ENCODE measurements at places on chromosomes 16 and 17.

DNA sequence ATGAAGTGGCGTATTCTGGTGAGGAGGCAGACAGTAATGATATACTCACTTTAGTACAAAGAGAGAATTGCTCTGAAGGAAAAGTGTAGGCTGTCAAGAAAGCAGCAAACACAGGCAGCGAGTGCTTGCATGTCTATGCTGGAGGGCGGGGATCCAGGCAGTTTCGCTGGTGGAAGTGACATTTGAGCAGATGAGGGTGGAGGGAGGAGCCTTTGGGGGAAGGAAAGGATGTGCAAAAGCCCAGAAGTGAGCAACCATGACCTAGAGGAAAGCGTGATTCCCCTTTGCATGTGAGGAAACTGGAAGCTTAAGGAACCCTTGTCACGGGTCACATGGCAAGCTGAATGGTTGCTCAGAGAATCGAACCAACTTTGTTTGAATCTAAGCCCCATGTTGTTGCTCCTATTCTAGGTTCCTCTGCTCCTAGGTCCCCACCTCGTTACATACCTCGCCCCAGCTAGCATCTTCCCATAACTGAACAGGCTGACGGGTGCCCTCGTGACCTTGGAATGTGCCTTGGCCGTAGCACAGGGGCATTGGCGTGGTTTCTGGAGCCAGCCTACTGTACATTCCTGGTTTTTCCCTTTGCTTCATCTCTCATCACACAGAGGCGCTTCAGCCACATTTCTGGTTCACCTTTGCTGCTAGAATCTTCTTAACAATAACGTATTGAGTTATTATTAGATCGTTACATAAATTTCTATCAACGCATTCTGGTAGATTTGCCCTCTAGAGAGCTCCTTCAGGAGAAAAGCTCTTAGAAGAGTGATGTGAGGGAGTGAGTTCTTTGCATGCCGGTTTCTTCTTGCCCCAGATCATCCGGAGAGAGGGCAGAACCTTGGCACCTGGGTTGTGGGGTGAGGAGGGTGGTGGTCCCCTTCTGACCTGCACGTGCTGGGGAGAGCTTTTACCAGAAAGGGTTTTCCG, 191.8 kb downstream of the SNX29 start:
- no peak for DNase-seq

DNA sequence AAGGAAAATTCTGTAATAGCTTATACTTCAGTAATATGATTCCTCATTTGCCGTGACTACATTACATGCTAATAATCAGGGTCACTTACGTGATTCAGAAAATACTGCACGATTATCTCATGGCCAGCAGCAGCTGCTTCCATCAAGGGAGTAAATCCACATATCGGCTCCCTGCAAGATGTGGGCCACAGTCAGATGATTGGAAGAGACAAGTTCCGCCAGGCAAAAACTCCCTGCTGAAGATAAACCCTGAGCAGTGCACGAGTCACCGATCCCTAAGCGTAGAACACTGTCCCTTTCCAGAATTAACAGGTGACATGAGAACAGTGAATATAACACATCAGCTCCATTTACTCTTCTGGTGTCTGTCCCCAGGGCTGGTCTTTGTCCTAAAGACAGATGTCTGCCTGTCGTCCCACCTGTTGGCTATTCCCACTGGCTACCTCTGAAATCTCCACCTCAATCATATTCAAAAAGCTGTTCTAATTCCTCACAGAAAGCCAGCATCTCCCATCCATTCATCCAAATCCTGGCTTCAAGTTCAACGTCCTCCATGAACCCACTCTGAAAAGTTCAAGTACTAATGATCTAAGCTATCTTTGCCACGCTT, 9.3 kb downstream of the ANKS3 start:
- DNase-seq: no peak

- no peak for DNase-seq
Observed at GRCh38 chr16:79395591-79395990, 204.9 kb downstream of the MAF start.

- no peak for DNase-seq
Observed at GRCh38 chr17:32882734-32883133, 5.8 kb upstream of the MYO1D start.

DNA sequence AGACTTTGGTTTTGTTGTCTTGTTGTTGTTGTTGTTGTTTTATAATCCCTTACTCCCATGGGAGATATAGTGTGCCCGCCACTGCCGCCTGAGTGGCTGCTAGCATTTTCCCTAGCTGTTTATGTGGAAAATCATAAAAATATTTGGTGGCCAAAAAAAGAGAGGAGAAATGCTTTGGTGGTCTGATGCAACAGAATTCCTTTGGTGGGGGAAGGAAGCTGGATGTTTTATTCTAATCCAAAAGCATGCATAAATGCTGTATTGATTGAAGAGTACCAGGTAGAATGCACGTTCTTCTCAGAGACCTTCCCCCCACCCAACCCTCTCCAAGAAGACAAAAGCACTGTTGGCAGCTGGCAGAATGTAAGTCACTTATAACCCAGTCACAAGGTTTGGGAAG, 93.2 kb downstream of the C17orf67 start:
- no peak for DNase-seq

DNA sequence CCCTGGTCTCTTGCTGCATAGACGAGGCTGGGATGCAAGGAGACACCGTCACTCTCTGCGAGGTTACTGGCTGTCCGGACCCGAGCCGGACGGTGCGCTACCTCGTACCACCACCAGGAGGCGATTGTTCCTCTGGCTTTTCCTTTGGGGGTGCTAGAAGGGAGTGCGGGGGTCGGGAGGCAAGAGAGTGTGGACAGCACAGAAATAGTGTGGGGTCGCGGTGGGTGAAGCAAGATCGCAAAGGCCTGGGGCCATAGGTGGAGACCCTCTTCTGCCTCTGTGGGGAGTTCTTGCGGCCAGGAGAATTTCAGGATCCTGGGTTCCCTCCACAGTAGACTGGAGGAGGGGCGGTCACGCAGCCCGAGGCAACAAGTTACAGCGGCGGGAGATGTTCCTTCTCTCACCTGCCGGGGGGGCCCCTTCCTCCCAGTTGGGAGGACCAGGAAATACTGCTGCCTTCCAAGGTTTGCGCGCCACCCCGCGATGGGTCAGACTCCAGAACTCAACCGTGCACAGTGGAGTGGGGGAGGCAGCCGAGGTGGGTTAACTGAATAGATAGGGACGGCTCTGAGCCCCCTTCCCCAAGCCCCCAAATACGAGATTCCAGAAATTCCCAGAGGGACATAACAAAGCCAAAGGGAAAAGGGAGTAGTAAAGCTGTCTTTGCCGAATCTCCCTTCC, 6.9 kb downstream of the PHOSPHO1 start:
- DNase-seq: peak; percentile 39

DNA sequence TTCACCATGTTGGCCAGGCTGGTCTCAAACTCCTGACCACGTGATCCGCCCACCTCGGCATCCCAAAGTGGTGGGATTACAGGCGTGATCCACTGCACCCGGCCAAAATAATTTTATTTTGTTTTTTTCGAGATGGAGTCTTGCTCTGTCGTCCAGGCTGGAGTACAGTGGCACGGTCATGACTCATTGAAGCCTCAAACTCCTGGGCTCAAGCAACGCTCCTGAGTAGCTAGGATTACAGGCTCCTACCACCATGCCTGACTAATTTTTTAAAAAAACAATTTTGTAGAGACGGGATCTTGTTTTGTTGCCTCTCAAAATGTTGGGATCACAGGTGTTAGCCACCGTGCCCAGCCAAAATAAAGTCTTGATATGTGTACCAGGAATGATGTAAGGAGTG, 2.4 kb upstream of the TTLL6 start:
- no peak for DNase-seq

GRCh38 chr17:73210002-73210678, 17.3 kb downstream of the COG1 start:
- no peak for DNase-seq

- DNase-seq: no peak
Observed at GRCh38 chr17:14474591-14474990, 173.7 kb downstream of the HS3ST3B1 start.

DNA sequence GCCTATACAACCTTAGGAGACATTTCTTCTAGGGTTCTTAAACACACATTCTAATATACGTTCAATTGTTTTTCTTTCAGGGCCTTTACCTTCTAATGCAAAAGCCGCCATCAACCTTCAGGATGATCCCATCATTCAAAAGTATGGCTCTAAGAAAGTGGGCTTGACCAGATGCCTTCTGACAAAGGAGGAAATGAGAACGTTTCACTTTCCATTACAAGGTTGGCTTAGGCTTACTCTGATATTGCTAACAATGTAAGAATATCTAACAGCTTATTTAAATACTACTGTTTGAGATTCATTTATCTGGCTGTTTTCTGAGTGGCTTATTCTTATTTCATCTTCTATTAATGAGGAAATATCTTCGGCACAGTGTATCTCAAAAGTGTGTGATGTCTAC, 15.4 kb downstream of the REXO5 start:
- no peak for DNase-seq

DNA sequence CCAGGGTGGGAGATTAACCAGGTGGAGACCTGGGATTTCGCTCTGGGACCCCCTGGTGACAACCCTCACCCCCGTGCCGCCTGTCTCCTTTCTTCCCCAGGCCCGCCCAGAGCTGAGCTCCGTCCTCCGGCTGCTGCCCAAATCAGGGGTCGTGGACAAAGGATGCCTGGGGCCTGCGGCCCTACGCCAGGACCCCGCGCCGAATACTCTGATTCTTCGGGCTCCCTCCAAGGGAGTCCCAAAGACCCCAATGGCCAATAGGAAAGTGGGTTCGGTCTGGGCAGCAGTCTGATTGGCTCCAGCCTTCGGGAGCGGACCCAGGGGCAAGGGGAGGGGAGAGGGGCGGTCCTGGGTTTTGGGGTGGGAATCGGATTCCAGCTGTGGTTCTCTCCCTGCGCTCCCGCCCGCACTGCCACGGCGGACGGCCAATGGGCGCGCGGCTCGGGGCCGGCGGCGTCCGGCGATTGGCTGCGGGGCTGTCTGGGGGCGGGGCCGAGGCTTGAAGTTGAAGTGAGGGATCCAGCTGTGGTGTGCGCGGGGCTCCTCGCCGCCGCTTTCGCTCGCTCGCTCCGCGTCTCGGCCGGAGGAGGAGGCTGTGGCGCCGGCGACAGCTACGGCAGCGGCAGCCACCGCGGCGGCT, at the start of gene CACNA1G:
TSS of gene CACNA1G (plus strand) at position 531 of the 640 bp plus-strand sequence. CDS start 745 bp downstream, outside the sequence.
- peak; percentile 99 for DNase-seq

- DNase-seq: no peak
Observed at GRCh38 chr17:33200587-33200986, 92.5 kb downstream of the ASIC2 start.

DNA sequence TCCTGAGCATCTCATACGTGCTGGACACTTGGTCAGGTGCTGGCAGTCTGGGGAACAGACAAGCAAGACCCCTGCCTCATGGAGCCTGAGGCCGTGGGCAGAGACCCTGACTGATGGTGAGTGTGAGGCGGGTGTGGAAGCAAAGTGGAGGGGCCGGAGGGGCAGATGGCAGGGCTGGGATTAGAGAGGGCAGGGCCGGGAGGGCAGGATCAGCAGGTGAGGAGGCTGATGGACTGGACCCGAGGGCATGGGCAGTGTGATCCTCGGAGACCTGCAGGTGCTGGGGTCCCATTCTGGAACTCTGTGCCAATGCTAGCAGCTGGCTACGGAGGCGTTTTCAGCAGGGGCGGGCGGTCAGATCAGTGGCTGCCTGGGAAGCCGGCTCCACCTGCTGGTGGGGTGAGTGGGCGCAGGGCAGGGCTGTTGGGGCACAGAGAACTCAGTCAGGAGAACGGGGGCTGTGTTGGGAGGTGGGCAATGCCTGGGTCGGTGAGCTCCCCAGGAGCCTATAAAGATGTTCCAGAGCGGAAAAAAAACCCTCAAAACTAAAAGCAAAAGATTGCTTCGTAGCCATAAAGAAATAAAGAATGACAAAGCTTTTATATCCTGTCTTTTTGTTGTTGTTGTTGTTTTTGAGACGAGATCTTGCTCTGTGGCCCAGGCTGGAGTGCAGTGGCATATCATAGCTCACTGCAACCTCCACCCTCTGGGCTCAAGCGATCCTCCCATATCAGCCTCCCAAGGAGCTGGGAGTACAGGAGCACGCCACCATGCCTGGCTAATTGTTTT, 8.9 kb upstream of the C16orf74 start:
- no peak for DNase-seq

GRCh38 chr16:79659344-79659743, 58.8 kb upstream of the MAF start:
- DNase-seq: no peak

- DNase-seq: no peak
Observed at GRCh38 chr16:70157105-70157476, 16.5 kb upstream of the CLEC18C start.

DNA sequence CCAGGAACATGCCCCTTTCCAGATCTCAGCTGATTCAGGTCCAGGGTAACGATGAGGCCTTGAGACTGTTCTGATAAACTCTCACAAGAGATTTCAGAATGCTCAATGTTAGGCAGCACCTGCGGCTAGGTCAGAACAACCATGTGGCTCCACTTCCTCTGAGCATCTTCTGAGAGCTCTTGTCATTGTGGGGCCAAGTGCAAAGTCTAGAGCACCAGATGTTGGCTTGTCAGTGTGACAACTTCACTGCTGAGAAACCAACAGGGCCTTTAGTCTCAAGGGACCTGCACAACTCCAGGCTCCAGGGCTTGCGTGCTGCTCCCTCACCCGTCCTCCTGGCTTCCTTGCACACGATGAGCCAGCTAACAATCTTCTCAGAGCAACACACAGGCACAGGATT, 29.0 kb downstream of the FCSK start:
- DNase-seq: no peak

GRCh38 chr17:6786618-6787017, 10.6 kb downstream of the FBXO39 start:
- DNase-seq: no peak

Data from lung (tissue), 17 donors.